H9 (cell line): ENCODE measurements at places on chromosomes 6 and 20.

GRCh38 chr6:136429264-136430065 is 120.8 kb downstream of the MAP7 start:
- no peaks in the 10 kb centered on the region; the same call in 2 of the 3 replicates for H3K36me3 ChIP-seq
- H3K4me1 ChIP-seq = peaks cover 17% of the 10 kb centered on the region; the same call in 1 of the 2 replicates
- no peak overlapping the region for H3K4me3 ChIP-seq
- no peak for DNase-seq

- H3K27me3 ChIP-seq = no peaks in the 10 kb centered on the region
- H3K4me3 ChIP-seq = no peak overlapping the region
Measured at GRCh38 chr6:157927011-157927410, 54.7 kb upstream of the SYNJ2 start.

DNA sequence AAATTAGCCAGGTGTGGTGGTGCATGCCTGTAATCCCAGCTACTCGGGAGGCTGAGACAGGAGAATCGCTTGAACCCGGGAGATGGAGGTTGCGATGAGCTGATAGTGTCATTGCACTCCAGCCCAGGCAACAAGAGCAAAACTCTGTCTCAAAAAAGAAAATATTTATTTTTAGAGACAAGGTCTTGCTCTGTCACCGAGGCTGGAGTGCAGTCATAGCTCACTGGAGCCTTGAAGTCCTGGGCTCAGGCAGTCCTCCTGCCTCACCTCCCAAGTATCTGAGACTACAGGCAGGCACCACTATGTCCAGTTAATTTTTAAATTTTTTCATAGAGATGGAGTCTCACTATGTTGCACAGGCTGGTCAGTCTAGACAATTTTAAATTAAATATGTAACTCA is 16.2 kb upstream of the CEBPB start:
- no peak for DNase-seq
- no peaks in the 10 kb centered on the region for H3K4me1 ChIP-seq
- H3K4me3 ChIP-seq = no peak overlapping the region
- H3K27me3 ChIP-seq = no peaks in the 10 kb centered on the region
- H3K36me3 ChIP-seq = peaks cover 1% of the 10 kb centered on the region

DNA sequence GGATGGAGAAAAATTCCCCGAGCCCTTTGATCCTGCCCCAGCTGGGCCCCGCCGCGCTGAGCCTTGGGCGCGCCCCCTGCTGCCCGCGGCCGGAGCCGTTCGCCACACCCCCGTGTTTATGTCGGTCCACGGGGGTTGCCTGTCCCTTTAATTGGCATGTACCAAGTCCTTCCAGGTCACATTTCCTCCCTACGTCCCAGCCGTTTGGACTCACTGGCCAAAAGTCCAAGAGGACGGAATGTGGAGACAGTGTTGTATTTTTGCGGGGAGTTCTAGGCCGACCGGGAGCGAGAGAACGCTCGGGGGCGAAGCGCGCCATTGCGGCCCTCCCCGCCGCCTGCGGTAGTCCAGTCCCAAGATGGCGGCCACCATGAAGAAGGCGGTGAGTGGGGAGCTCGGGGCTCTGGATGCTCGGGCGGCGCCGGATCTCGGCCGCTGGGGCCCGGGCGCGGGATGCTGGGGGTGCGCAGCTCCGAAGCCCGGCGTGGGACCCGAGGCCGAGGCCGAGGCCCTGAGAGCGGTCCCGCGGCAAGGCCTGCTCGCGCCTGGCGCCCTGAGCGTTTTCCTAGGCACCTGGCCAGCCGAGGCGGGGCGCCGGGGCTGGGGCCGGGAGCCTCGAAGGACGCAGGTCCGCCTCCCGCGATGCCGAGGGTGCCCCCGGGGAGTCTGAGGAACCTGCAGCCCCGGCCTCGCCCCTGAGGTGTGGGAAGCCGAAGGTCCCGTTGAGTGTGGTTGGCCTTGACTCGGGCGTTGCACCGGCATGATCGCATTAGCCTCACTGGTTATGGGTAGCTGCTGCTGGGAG is at the start of gene PFDN4:
Gene PFDN4 (plus strand): TSS at position 345 of the 805 bp plus-strand sequence. CDS start 14 bp downstream, at position 359.
- H3K4me3 ChIP-seq = peak within 1 kb of the TSS; percentile 94

- H3K27ac ChIP-seq = no peak overlapping the region
- H3K36me3 ChIP-seq = no peaks in the 10 kb centered on the region
- no peaks in the 10 kb centered on the region for H3K4me1 ChIP-seq
- H3K27me3 ChIP-seq = no peaks in the 10 kb centered on the region
- no peak overlapping the region for H3K4me3 ChIP-seq
- no peak for DNase-seq
Measured at GRCh38 chr6:40688214-40688761, 101.1 kb upstream of the LRFN2 start.

DNA sequence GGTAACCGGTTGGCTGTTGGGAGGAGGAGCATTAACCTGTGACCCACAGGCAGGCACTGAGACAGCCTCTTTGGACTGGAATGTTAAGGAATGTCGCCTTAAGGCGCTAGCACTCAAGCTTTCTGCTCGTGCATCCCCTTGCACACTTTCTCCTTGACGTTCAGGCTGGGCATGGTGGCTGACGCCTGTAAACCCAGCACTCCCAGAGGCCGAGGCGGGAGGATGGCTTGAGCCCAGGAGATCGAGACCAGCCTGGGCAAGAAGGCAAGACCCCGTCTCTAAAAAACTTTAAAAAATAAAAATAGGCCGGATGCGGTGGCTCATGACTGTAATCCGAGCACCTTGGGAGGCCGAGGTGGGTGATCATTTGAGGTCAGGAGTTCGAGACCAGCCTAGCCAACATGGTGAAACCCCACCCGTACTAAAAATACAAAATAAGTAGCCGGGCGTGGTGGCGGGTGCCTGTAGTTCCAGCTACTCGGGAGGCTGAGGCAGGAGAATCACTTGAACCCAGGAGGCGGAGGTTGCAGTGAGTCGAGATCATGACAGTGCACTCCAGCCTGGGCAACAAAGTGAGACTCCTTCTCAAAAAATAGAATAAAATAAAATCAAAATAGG is 1.9 kb upstream of the GID8 start:
- H3K36me3 ChIP-seq = peaks cover 8% of the 10 kb centered on the region
- H3K4me3 ChIP-seq = no peak overlapping the region; the same call in 1 of the 3 replicates
- H3K27ac ChIP-seq = no peak overlapping the region
- peaks cover 13% of the 10 kb centered on the region; the same call in 1 of the 2 replicates for H3K4me1 ChIP-seq

- no peaks in the 10 kb centered on the region for H3K27me3 ChIP-seq
- H3K36me3 ChIP-seq = peaks cover 5% of the 10 kb centered on the region; the same call in 1 of the 2 replicates
- H3K4me1 ChIP-seq = no peaks in the 10 kb centered on the region; the same call in 1 of the 2 replicates
Measured at GRCh38 chr6:137846274-137846673, 20.8 kb upstream of the TNFAIP3 start.

GRCh38 chr6:134584847-134585516 is 267.1 kb upstream of the SGK1 start:
- no peaks in the 10 kb centered on the region for H3K27me3 ChIP-seq
- no peak overlapping the region for H3K4me3 ChIP-seq
- DNase-seq = no peak
- H3K36me3 ChIP-seq = no peaks in the 10 kb centered on the region
- no peak overlapping the region for H3K27ac ChIP-seq

DNA sequence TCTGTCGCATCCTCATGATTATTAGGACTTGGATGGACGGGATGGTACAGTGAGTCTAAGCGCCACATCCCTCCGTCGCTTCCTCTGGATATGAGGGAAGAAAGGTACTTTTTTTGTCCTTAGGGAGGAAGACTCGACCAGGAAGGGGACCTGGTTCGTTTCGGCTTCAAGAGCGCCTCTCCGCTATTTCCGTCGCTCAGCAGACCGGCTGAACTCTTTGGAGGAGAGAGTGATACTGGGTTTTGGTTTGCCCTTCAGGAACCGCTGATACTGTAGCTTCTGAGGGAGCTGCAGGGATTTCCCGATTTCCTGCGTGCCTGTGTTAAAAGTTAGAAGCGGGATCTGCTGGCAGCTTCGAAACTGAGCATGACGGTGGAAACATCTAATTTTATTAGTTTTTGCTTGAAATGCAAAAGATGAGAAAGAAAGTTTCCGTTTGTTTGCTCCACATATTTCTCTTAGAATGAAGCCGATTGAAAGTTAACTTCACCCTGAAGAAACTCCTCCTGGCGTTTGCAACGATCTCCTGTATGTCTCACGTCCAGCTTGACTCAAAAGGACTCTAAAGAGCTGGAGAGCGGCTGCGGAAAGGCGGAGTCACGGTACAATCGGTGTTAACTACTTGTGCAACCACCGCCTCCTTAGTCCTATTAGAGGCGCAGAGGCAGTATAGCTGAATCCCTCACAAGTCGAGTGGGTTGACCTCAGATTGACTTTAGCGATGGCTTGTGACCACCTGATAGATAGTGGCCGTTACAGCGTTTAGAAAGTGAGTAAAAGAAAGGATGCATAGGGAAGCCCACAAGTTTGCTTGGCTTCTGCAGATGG is 129.4 kb downstream of the TRIM27 start:
- no peak overlapping the region for H3K27ac ChIP-seq
- H3K36me3 ChIP-seq = no peaks in the 10 kb centered on the region
- DNase-seq = peak; percentile 61
- H3K4me1 ChIP-seq = no peaks in the 10 kb centered on the region

DNA sequence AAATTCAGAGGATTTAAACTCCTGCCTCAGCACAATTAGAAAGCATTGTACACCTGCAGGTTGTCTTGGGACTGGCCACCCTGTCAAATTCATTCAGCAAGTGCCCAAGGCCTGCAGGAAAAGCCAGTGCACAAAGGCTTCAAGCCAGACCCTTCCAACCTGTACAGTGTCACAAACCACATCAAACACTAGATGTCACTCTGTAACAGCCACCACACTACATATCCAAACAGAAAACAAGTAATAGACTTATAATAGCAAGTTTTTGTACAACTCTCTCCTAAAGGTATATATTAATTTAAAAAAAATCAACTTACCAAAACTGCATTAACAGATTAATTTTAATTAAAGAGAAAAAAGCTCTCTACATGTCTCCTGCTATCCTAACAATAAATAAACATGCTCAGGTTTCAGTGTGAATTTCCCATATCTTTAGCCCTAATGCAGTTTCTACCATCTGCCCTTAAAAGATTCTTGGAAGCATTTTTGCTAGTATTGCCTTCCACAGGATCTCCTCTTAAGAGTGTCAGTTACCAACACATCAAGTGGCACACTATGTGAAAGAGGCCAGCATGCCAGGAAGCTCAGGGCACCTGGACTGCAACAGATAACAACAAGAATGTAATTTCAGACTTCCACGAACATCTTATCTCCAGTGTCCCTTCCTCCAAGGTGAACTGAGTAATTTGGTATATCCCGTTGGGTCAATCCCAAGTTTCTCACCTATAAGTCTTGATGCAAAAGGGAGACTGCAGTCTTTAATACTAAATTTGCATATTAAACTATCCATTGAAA is 47.5 kb downstream of the RALGAPA2 start:
- H3K4me1 ChIP-seq = peaks cover 4% of the 10 kb centered on the region
- H3K36me3 ChIP-seq = no peaks in the 10 kb centered on the region
- no peak for DNase-seq
- no peak overlapping the region for H3K27ac ChIP-seq
- H3K27me3 ChIP-seq = no peaks in the 10 kb centered on the region
- H3K4me3 ChIP-seq = no peak overlapping the region

DNA sequence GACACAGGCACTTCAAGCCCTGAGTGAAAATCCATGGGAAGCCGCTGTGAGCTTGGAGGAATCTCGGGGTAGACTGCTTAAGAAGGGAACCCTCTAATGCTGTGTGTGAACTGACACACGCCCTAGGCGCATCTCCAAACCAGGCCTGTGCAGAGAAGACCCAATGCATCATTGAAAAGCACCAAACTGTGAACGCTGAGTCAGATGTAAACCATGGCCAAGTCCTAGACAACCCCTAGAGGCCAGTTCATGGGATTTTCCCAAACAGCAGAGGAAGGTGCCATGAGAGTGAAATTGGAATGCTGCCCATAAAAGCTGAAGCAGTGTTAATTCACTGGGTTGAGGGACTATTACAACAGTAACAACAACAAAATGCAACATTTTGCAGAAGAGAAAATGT is 296.5 kb downstream of the SMOC2 start:
- H3K27me3 ChIP-seq = no peaks in the 10 kb centered on the region
- H3K4me1 ChIP-seq = no peaks in the 10 kb centered on the region
- no peak for DNase-seq
- no peak overlapping the region for H3K27ac ChIP-seq

GRCh38 chr6:108348655-108349349 is 53.9 kb downstream of the AFG1L start:
- DNase-seq = no peak
- H3K27me3 ChIP-seq = no peaks in the 10 kb centered on the region
- H3K4me3 ChIP-seq = no peak overlapping the region
- no peaks in the 10 kb centered on the region for H3K4me1 ChIP-seq
- H3K27ac ChIP-seq = no peak overlapping the region
- no peaks in the 10 kb centered on the region for H3K36me3 ChIP-seq

GRCh38 chr6:165573671-165574070 is 89.4 kb downstream of the PDE10A start:
- no peak overlapping the region for H3K4me3 ChIP-seq
- no peaks in the 10 kb centered on the region for H3K36me3 ChIP-seq
- no peak overlapping the region for H3K27ac ChIP-seq

DNA sequence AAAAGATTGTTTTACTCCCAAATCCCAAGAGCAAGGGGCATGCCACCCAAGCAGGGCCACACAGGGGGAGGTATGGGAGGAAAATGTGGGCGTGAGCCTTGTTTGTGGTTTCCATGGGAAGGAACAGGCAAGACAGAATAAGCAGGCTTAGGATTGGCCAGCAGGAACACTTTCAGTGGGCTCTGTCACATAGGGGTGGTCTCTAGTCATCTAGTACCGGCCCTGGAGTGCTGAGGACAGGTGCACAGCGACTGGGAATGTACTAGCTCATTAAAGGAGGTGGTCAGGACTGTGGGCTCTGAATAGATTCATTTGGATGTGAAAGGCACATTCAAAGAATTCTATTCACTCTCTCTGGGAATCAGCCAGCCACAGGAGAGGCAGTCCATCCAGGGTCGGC is 175.6 kb downstream of the TBC1D7 start:
- peak; percentile 75 for DNase-seq
- no peaks in the 10 kb centered on the region for H3K27me3 ChIP-seq
- H3K36me3 ChIP-seq = no peaks in the 10 kb centered on the region
- H3K27ac ChIP-seq = no peak overlapping the region
- H3K4me3 ChIP-seq = no peak overlapping the region; the same call in 2 of the 3 replicates

GRCh38 chr20:5895626-5896025 is 54.7 kb downstream of the TRMT6 start:
- no peaks in the 10 kb centered on the region for H3K4me1 ChIP-seq
- DNase-seq = no peak
- no peaks in the 10 kb centered on the region for H3K27me3 ChIP-seq
- H3K27ac ChIP-seq = no peak overlapping the region

DNA sequence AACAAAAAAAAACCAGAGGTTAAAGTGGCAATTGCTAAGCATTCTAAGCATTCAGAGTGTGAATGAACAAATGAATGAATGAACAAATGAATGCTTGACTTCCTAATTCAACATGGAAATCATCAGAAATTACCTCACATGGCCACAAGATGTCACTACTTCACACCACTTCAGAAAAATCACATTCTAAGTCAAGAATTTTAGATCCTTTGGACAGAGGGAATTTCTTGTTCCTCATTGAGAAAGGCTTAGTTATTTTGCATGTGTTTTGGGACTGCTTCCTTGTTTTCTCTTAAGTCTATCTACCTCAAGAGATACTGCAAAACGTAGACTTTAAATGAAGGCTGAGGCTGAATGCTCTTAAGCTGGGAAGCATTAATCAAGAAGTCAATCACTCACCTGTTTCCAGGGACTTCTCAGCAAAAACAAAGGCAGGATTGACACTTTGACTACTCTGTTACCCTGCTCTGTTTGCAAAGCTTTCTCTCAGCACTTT is 120.2 kb downstream of the MBOAT1 start:
- H3K4me3 ChIP-seq = no peak overlapping the region
- H3K27ac ChIP-seq = peak overlapping the region; percentile 13
- no peaks in the 10 kb centered on the region for H3K4me1 ChIP-seq
- peaks cover 2% of the 10 kb centered on the region; the same call in 1 of the 3 replicates for H3K36me3 ChIP-seq

GRCh38 chr6:66735106-66735890 is 1028.3 kb upstream of the EYS start:
- no peaks in the 10 kb centered on the region for H3K36me3 ChIP-seq
- H3K4me3 ChIP-seq = no peak overlapping the region
- H3K4me1 ChIP-seq = no peaks in the 10 kb centered on the region
- DNase-seq = no peak
- H3K27ac ChIP-seq = no peak overlapping the region
- no peaks in the 10 kb centered on the region for H3K27me3 ChIP-seq
